ENCODE measurements at places on chromosomes 5 and 9. TPM values are rescaled to one million over a fixed set of nuclear protein-coding genes. Genes with fewer than 3 reads are reported as not detected.

Gene CCL27
- not detected for total RNA-seq

Gene IFNA2
- not detected for total RNA-seq

Gene TTLL11
- 22.2 TPM for total RNA-seq

- DNase-seq = no peak
Observed at GRCh38 chr5:96881511-96882115, 5.3 kb downstream of the ERAP2 start.

DNA sequence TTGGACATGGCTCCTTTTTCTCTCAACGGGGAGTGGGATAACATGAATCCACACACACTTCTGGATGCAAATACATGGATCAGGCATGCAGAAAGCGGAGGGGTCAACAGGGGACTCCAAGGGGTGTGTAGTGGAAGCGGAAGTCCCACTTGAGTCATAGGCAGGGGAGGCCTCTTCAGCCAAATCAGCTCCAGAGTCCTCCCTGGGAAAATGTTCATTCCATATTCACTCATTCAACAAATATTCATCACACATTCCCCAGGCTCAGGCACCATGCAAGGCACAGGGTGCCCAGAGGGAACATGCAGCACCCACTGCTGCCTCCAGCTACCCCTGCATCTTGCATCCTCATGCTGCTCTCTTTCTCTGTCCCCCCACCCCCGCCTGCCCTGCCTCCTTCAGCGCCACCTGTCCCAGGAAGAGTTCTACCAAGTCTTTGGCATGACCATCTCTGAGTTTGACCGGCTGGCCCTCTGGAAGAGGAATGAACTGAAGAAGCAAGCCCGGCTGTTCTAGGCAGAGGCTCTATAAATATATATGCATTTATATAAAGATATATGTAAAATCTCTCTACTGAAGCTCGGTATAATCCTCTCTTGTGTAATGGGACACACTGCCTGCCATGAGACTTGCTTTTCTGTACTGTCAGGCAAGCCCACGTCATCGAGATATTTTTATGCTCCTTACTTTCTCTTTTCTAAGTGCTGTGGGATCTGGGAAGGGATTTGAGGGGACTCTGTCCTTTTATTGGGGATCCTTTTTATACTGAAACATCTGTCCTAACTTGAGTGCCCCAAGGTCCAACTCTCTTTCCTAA, 13.6 kb upstream of the AFAP1L1 start:
- DNase-seq = no peak
